ENCODE measurements at places on chromosomes 1 and 21. TPM values are rescaled to one million over a fixed set of nuclear protein-coding genes. Genes with fewer than 3 reads are reported as not detected.

TRIM58 gene
- 0.73 TPM for total RNA-seq

TNFRSF18 gene
- total RNA-seq: 116 TPM

CD101 gene
- 2.9 TPM for total RNA-seq

TMCO1 gene
- total RNA-seq: 113 TPM

KRTAP21-2 gene
- not detected for total RNA-seq

SHE gene
- total RNA-seq: not detected
